Metanephros (tissue), 2 donors: ENCODE measurements at places on chromosomes 4 and X. TPM values are rescaled to one million over a fixed set of nuclear protein-coding genes. Genes with fewer than 3 reads are reported as not detected.

NAP1L2 gene
- total RNA-seq = 2.6 TPM

ANKRD37 gene
- total RNA-seq = 22.2 TPM

PPP2R2C gene
- 1.1 TPM for total RNA-seq

NHSL2 gene
- total RNA-seq = 9.3 TPM

IL21 gene
- total RNA-seq = not detected

MAGEC2 gene
- not detected for total RNA-seq

FAM47B gene
- not detected for total RNA-seq

PAGE1 gene
- total RNA-seq = not detected

TEX13D gene
- not detected for total RNA-seq

NSUN7 gene
- total RNA-seq = 13.3 TPM

SYNPO2 gene
- total RNA-seq = 29.0 TPM

STK32B gene
- 8.8 TPM for total RNA-seq

LANCL3 gene
- total RNA-seq = 0.99 TPM

MAGIX gene
- total RNA-seq = 9.5 TPM

AIFM1 gene
- total RNA-seq = 22.6 TPM

PPEF2 gene
- not detected for total RNA-seq

SLITRK4 gene
- total RNA-seq = 12.3 TPM

FAM184B gene
- 1.6 TPM for total RNA-seq

NXF2B gene
- total RNA-seq = 0.12 TPM

SLC25A5 gene
- total RNA-seq = 227 TPM

WDR17 gene
- total RNA-seq = 6.0 TPM

DCAF12L2 gene
- total RNA-seq = 4.0 TPM

P2RY10 gene
- 1.1 TPM for total RNA-seq

GAGE12J gene
- total RNA-seq = not detected

SPATA4 gene
- total RNA-seq = 0.88 TPM

CCDC110 gene
- total RNA-seq = 2.1 TPM

UGT2B15 gene
- not detected for total RNA-seq

MAGEB17 gene
- not detected for total RNA-seq
